Tibial nerve (tissue), 4 donors: ENCODE measurements at places on chromosomes 3 and 15. TPM values are rescaled to one million over a fixed set of nuclear protein-coding genes. Genes with fewer than 3 reads are reported as not detected.

Gene TAGLN3
- total RNA-seq: not detected

Gene SEMA7A
- 35.6 TPM for total RNA-seq

Gene STXBP5L
- total RNA-seq: not detected

Gene TERC
- total RNA-seq: 241 TPM

GRCh38 chr3:173066044-173067004 lies 74.7 kb downstream of the SPATA16 start:
- no peak for DNase-seq

DNA sequence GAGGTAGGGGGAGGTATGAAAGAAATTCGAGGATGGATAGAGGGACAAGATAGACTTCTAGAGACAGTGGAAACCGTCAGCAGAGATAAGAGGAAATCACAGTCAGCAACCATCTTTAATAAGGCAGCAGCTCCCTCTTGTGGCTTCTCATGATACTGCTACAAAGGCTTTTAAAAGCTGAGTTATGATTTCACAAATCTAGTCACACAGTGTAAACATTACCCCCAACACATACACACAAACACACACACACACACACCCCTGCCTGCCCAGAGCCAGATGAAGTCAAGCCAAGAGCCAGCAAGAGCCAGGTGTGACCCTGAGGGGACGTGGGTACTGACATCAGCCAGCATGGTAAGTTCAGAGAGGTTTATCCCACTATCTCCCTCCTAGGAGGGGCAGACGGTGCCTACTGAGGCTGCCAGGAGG lies 18.9 kb upstream of the TGM5 start:
- peak; percentile 91 for DNase-seq
